Right ventricle myocardium superior (tissue), 1 donor: ENCODE measurements at places on chromosomes 3 and 15.

- no peak for DNase-seq
These were observed 32.8 kb downstream of the ZNF589 start for GRCh38 chr3:48273594-48274211.

DNA sequence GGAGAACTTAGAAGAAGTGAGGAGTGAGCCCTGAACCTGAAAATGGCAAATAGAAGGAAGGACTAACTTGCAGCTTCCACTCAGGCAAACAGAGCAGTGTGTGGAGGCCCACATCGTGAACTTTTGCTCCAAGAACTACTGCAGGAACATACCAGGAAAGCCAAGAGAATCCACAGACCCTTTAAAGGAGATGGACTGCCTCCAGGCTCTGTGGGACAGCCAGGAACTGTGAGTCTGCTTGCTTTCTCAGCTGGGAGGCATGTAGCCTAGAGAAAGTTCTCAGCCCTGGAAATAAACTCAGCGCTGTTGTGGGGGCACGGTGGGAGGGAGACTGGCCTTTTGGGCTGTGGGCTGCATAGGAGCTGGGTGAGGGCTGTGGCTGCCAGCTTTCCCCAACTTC lies 93.0 kb downstream of the SNRK start:
- DNase-seq, result no peak

DNA sequence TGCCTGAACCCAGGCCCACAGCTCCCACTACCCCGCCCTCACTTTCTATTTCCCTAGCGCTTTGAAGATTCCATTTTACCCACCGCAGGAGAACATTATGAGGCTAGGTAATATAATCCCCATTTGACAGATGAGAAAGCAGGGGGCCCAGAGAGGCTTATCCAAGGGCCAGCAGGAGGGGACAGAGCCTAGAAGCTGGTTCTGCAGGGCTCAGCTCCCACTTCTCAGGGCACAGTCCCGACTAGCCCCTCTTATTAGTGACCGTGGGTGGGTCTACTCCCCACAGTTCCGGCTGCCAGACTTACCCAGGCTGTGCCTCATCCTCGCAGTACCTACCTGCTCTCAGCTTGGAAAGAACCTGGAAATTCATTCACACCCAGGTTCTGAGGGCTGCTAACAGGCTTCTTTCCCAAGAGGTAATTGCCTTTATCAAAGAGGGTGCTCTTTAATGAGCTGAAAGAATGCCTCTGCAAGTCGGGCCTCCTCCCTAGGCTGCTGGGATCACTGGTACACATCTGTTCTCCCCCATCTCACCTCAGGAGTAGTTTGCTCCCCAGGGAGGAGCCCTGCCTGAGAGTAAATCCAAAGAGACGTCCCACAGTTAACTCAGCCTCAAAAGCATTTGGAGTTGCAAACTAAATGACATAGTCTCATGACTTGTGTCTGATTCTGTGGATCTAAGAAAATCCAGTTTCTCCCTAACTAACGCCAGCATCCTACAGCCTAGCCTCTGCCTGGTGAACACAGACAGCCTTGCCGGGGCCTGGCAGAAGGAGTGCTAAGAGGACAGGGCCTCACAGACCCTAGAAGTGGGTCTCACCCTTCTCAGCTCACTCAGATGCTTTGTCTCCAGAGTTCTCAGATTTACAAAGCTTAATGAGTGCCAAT lies 125.0 kb downstream of the CHSY1 start:
- DNase-seq, result no peak

DNA sequence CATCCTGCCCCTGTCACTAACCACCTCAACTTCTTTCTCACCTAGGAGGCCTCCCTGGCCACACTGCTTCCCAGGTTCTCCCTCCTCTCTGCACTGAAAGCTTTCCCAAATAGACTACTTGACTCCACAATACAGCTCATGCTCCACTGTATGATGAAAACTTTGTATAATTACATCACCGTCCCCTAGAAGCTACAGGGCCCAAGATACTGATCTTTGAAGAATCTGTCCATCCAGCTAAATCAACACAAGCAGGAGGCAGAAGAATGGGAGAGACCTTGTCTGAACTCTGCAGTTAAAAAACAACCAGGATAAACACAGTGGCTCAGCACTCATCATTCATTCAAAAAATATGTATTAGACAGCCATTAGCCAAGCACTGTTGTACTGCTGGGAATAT lies 26.4 kb upstream of the RPS17 start:
- no peak for DNase-seq

GRCh38 chr15:68930268-68931022 lies at the start of gene SPESP1:
Gene SPESP1 (plus strand): TSS chr15:68930525. CDS start chr15:68930654, 129 bp downstream.
- DNase-seq, result peak; percentile 80

- DNase-seq, result no peak
These were observed 9.0 kb downstream of the MORF4L1 start for GRCh38 chr15:78881681-78882080.

- DNase-seq, result no peak
These were observed 223.0 kb upstream of the CDIN1 start for GRCh38 chr15:36356466-36356865.

DNA sequence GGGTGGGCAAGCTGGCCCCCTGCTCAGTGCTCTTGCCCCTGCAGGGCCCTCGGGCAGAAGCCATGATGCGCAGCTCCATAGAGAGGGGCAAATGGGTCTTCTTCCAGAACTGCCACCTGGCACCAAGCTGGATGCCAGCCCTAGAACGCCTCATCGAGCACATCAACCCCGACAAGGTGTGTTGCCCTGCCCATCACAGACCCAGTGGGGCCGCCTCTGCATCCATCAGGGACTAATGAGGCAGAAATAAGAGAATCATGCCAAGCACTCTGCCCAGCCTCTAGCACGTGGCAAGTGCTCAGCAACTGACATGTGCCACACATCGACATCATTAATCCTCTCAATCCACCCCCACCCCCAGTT lies 49.4 kb downstream of the SEMA3G start:
- DNase-seq, result peak; percentile 24

GRCh38 chr15:80233581-80233980 lies 18.4 kb downstream of the CTXND1 start:
- DNase-seq, result no peak

GRCh38 chr3:66985336-66985920 lies 12.7 kb upstream of the KBTBD8 start:
- no peak for DNase-seq

DNA sequence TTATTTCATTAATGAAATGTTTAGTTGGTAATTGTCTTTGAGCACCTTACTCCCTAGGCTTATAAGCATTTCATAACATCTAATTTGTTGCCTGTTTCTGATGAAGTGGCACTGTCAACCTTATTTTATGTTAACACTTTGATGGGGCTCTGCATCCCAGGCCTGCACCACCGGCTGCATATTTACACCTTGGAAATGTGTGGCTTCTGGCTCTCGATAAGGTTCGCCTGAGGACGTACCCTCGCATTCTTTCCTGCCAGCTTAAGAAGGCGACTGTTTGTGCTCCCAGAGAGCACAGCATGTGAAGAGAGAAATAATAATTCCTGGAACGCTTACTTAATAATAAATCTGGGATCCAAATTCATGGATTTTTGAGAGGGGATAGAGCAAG lies 763.3 kb upstream of the CFAP20DC start:
- peak; percentile 41 for DNase-seq

GRCh38 chr3:9045371-9045770 lies 82.1 kb upstream of the RAD18 start:
- DNase-seq, result no peak

GRCh38 chr15:52039925-52040781 lies 21.1 kb downstream of the MAPK6 start:
- no peak for DNase-seq

GRCh38 chr3:179184826-179185225 lies 36.7 kb downstream of the PIK3CA start:
- no peak for DNase-seq

DNA sequence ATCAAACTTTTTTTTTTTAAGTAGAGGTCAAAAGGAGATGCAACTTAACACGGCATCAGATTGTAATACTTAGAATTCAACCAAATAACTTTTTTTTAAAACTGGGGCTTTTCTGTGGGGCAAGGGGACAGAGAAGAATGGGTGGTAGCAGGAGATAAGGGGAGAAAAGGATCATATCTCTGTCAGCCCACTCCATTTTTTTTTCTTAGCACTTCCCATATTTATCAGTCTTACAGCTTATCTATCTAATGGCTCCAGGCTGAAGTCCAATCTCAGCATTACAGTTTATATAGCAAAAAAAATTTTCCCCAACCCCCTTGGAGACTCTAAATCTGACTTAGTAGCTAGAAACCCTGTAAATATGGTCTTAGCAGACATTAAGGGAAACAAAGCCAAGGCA lies 69.3 kb downstream of the PIK3R4 start:
- no peak for DNase-seq

DNA sequence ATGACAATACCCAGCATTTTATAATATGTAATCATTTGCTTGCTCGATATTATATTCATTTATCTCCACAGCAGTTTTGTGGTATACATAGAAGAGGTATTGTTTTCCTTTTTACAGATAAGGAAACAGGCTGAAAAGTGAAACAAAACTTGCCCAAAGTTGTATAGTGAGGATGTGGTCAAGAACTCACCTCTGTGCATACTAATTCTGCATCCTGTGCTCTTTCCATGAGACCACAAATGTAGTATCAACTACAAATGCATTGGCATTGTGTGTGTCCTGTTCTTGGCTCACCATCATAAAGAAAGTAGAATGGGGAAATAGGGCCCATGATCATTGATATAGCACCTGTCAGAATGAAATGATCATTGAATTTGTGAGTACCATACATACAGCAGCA lies 167.3 kb downstream of the NECTIN3 start:
- DNase-seq, result no peak

DNA sequence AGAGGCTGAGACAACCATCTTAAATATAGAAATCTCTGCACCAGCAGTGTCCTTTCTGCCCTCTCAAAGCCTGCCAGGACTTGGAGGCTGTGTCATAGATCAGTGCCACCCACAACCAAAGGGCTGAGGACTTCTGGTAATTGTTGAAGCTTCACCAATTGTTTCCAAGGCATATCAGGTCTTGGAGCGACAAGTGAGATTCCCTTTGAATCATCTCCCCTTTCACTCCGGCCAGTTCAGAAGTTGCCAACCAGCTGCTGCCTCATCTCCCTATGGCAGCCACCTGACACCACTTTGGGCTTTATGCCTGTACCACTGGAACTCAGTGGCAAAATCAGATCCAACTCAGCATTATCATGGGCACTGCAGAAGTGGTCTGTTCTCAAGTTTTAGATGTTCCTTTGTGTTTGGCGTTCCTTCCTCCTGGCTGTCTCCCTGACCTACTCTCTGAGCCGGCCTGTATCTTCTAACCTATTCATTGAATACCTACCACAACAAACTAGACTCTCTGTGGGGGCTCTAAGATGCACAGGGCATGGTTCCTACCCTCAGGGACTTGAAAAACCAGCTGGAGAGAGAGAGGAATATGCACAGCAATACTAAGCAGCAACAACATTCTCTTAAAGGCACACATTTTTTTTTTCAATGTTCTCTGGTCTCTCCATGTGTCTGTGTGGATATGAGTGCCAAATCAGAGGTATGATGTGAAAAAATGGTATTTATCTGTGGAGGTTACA lies 90.8 kb upstream of the PFN2 start:
- no peak for DNase-seq

DNA sequence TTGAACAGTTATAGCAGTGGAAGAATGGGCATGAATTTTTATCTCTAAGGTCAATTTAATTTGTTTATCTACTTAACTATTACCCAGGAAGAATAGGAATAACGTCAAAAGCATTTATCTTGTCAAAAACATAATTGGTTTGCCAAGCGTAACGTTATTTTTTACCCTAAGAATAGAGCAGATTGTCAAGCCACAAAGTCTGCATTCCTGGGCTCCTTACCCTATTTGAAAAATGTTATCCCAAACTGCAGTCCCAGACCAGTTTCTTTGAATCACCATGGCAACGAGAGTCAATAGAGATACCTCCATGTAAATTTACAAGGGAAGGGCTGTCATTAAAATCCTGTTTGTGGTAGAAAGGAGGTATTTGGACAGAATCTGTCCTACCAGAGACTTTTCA lies 61.1 kb downstream of the CPNE4 start:
- DNase-seq, result no peak

DNA sequence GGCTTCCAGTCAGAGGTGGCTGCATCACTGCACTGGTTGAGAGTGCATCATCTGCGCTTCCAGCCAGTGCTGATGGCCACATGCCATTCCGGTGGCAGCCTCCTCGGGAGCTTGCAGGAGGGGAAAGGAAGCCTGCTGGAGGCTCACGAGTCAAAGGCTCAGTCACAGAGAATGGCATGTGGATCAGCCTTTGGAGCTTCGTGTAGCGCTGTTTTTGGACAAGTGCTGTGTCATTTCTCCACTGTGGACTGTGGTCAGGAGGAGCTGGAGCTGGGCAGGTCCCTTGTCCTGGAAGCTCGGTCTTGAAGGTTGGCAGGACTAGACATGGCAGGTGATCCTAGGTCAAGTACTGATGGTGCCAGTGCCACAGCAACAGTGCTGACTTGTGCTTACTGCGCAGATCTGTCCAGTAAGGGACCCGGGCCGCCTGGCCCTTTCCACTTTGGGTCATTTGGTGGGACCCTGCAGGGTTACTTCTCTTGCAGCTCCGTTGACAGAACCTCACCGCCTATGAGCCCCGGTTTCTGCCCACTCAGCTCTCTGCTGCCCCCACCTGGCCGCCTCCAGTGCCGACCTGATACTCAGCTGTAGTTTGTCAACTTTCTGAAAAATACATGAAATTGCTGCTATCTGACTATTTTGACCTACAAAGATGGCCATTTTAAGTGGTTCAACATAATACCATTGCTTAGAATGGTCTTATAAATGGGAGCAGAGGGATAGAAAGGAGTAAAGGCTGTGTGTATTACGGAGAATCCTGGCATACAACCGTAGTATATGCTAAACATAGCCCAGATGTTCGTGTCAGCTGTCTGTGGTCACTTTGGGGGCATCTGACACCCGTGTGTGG lies 27.6 kb upstream of the TRPM1 start:
- peak; percentile 86 for DNase-seq
